Ovary (tissue), 10 donors: ENCODE measurements at places on chromosomes 2 and 18. TPM values are rescaled to one million over a fixed set of nuclear protein-coding genes. Genes with fewer than 3 reads are reported as not detected.

DNA sequence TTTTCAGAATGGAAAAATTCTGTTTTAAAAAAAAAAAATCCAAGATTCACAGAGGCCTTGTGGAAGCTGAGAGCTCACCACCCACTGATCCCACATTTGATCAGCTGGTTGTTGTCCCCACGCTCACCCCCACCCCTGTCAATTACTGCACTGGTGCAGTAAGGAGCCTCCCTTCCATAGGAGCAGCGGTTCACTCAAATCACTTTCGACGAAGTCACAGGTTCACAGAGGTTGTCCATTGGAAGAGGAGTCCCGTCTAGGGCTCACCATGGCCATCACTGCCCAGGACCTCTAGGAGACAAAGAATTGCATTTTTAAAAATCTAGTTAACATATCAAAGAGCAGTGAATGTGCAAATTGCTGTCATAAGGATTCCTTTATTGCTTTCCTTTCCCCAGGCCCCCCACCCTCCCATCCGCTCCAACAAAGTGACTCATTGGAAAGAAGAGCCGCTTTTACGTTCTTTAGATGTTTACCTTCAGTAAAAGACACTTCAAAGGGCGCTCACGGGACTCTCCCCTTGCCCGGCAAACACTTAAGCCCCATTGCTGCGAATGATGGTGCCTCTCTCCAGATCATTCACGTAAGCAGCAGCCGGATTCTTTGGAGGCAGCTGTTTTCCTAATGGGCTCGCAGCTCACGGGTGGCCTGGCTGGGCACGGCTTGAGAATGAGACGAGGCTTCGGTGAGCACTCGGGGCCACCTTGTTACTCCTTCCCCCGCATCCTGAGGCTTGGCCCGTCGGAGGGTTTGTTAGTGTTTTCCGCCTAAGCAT lies 165.5 kb upstream of the SALL3 start:
- no peak for DNase-seq

- peak; percentile 78 for DNase-seq
These were observed 255.3 kb upstream of the AGAP1 start for GRCh38 chr2:235238537-235238936.

- no peak for DNase-seq
These were observed 37.3 kb downstream of the CYRIA start for GRCh38 chr2:16628314-16628713.

The NGEF gene
- total RNA-seq: 1.5 TPM

- DNase-seq: no peak
These were observed 1455.5 kb upstream of the ZEB2 start for GRCh38 chr2:145975406-145975805.

GRCh38 chr2:62201307-62201706 lies 5.4 kb downstream of the B3GNT2 start:
- DNase-seq: no peak

DNA sequence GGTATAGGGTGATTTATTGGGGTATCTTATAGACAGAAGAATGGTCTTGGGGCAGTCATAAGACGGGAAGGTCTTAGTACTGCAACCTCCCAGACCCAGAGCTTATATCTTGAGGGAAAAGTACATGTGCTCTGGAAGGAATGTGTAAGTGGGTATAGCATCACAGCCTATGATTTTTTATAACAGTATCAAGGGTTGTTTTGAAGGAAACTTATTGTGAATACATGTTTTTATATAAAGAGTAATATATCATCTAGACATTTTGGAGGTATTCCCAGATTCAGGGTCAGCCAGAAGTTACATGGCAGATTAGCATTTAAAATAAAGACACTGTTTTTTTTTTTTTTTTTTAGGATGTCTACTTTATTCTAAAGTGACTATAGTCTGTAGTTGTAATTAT lies 47.6 kb upstream of the STON1 start:
- no peak for DNase-seq

The TMEM37 gene
- total RNA-seq: 17.4 TPM

The TRABD2A gene
- total RNA-seq: 51.8 TPM

The DNAJC10 gene
- 65.5 TPM for total RNA-seq

The KIAA2012 gene
- not detected for total RNA-seq

The CCDC85A gene
- total RNA-seq: 0.35 TPM

DNA sequence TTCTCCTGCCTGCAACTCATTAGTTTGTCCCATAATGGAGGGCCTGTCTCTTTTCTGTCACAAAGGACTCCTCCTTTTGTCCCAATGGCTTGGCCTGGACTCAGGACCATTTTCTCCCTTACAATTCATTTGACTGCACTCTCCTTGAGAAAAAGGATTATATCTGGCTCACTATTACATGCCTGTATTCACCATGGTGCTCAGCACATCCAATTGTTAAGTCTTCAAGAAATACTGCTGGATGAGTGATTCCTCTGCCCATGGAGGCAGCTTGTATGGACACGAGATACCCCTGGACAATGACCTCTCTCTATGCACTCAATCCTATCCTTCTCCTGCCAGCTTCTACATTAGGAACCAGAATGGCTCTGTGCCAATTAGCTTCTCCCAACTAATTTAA lies 47.0 kb downstream of the CHST9 start:
- no peak for DNase-seq

DNA sequence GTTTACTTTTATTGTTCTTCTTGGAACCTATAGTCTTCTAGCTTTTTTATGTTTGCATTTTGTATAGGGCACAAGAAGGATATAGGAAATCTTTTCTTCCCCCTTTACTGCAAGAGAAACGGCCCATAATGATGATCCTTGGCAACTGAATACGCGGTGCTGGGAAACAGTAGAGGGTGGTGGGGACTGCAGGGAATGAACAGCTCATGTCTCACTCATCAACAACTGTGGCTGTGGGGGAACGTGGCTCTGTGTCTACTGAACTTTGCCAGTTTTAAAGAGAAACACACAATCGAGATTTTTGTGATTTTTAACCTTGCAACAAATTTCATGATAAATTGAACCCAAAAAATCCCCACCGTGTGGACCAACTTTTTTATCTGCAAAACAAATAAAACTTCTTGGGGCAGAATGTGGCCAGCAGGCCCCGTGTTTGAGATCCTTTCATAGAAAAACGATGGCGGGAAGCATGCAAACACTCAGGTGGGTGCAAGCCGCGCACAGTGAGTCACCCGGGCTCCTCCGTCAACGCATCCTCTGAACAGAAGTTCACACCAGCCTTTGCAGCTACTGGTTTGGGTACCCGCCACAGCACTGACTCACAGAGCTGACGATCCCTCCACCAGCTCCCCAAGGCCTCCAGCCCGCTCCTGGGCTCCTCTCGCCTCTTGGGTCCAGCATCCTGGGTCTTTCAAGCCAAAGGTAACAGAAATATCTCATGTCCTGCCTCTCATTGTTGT lies 149.3 kb downstream of the COL6A3 start:
- no peak for DNase-seq

DNA sequence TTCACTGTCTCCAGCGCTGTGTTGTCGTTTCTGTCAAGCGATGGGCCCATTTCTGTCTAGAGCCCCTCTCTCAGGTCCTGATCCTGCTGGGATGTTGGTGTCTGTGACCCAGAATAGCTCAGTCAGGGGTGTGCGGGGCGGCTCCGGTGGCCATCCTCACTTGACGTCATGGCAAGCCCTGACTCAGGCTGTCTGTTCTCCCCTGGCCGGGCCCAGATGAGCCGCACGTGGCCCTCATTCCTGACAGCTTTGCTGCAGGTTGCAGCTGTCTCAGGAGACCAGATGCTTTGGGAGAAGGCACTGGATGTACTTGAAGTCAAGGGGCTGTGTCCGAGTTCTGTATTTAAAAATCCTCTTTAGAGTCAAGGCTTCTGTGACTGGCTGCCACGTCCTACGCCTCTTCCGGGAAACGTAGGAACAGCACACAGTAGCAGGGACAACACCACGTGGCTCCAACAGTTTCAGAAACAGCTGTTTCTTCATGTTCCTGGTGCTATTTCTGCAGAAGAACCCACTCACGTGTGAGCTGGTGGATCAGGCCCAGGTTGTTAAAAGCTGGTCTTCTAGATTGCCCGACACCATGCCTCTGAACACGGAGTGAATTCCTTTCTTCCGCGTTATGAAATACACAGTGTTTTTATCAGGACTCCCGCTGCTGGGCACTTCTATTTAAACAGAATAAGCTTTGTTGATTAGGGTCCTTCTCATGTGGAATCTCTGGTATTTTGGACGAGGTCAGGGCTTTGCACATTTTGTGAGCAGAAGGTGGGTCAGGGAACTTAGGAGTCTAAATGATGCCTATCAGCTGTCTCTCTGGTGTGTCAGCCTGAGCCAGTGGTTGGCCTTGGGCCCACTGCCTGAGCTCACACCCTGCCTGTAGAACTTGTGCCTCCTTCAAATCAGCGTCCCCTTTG lies 28.3 kb upstream of the NTSR2 start:
- peak; percentile 92 for DNase-seq

DNA sequence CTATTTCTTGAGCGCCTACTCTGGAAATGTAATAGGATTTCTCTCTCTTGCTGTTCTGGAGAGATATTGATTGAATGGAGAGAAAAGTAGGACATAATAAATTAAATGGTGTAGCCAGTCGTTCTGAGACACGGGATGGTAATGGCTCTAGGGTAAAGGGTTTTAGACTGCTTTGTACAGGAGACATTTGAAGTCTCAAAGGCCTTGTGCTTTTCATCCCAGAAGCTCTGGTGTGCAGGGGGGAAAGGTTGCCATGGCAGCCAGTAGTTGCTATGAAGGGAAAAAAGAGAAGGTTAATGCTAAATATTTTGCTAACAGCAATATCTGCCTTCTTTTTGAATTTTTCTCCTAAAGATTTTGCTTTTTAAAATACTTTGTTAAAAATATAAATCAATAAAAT lies 359.3 kb downstream of the RIT2 start:
- no peak for DNase-seq

GRCh38 chr2:101827246-101827645 lies 129.7 kb downstream of the MAP4K4 start:
- DNase-seq: no peak
